ENCODE measurements at places on chromosomes 3 and 15.
A peak's percentile ranks its signal among the peaks of the same experiment; 100 is the strongest.

DNA sequence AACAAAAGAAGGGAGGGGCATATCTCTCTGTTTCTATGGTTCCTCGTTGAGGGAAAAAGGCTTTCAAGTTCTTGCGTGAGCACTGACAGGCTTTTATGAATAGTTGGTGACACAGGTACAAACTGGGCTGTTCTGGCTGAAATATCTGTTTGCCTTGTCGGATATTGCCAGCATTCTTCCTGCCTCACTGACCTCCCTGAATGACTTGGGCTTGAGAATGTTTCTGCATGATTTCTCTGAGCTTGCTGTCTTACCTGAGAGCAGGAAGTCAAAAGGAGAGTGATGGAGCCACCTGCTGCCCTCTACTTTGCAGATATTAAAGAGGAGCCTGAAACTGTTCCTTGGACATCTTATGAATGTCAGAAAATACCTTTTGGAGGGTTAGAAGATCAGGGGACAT lies 4.8 kb downstream of the GCNT3 start:
- DNase-seq = peak; percentile 90

GRCh38 chr15:79973456-79974195 lies 2.6 kb upstream of the BCL2A1 start:
- no peak for DNase-seq

GRCh38 chr15:41507820-41508290 lies 5.8 kb downstream of the LTK start:
- no peak for DNase-seq

GRCh38 chr3:13079051-13079450 lies 5.8 kb upstream of the IQSEC1 start:
- no peak for DNase-seq

DNA sequence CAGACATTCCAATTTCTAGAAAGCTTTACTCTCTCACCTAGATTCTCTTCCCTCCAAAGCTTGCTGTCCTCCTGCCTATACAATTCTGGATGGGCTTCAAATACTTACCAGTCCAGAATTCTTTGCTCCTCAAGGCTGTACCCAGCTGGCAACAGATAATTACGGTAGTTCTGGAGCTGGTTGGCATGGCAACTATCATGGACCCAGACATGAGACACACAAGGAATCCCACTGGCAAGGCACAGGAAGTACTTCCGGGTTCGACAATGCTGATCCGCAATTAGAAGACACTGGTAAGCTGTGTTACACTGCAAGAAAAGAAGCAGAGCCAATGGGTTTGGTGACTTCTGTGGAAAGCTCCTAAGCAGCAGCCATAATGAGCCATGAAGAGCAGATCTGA lies 37.9 kb downstream of the TUBGCP4 start:
- DNase-seq = no peak

GRCh38 chr15:95872366-95872771 lies 458.1 kb upstream of the NR2F2 start:
- DNase-seq = peak; percentile 93

DNA sequence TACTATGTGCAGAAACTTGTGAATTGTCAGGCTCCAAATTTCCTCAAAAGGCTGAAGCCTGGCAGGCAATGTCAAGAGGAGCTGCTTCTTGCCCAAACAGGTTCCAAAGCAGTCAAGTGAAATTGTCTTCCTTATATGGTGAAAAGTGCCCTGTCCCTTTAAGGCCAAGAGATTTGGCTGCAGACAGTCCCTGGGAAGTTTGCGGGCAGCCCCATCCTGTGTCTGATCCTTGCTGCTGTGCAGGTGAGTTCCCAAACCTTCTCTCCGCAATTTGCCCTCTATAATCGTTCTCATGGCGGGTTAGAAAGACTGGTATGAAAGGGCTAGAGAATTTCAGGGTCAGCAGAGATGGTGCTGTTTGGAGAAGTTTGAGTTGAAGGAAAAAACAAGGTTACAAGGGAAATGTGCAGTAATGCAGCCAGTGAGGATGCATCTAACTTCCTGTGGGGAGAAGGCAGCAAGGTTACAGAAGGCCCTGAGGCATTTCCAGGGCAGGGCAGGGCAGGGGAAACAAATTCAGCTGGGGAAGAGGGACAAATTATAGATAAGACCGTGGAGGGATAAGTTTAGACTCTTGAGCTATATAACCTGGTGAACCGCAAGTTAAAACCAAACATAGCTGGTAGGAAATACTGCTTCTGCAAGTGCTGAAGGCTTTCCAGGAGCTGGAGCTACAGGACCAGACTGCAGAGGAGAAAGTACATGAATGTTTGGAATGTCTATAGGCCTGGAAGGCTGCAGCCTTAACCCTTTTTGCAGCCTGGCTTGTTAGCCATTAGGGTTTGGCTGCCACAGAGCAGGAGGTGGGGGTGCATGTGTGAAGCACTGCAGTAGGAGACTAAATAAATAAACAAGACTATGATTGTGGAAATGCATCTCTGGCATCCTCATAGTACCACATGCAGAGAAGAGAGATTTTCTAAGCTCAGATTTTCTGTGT lies 256.2 kb upstream of the IL12A start:
- DNase-seq = peak; percentile 71

DNA sequence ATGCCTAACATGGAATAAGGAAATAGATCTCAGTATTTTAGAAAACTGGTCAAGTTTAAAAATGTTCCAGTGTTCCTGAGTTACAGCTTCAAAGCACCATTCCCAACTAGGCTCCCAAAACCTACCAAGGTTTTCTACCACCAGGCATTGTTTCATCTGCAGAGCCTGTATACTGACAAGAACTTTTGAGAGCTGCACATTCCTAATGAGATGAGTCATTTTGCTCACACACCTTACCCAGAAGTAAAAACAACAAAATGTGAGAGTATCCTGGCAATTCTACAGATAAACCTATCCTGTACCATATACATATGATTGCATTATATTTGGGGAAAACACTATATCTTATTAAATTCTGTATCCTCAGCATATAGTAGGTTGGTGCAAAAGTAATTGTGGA lies 90.7 kb downstream of the ATP8B4 start:
- no peak for DNase-seq

- DNase-seq = no peak
Measured at GRCh38 chr15:34818526-34818925, 23.2 kb upstream of the ACTC1 start.
